ENCODE measurements at places on chromosomes 2 and 18. TPM values are rescaled to one million over a fixed set of nuclear protein-coding genes. Genes with fewer than 3 reads are reported as not detected.

- H3K4me3 ChIP-seq, result no peak overlapping the region
- H3K4me1 ChIP-seq, result no peaks in the 10 kb centered on the region
- no peak for DNase-seq
- H3K36me3 ChIP-seq, result no peaks in the 10 kb centered on the region
- H3K27me3 ChIP-seq, result no peaks in the 10 kb centered on the region
- H3K27ac ChIP-seq, result no peak overlapping the region
Measured at GRCh38 chr2:57204364-57204763, 842.2 kb upstream of the VRK2 start.

DNA sequence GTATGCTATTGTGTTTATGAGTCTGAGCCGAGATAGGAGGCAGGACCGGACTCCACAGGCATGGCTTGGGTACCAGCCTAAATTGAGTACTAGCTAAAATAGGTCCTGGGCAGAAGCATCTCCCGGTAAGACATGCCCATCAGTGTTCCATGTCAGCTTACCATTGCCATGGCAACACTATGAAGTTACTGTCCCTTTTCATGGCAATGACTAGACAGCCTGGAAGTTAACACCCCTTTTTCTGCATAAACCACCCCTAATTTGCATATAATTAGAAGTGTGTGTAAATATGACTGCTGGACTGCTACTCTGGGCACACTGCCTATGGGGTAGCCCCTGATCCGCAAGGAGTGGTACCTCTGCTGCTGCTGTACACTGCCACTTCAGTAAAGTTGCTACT, 1005.1 kb upstream of the FAM98A start:
- H3K27ac ChIP-seq, result no peak overlapping the region
- no peaks in the 10 kb centered on the region for H3K4me1 ChIP-seq
- DNase-seq, result no peak
- H3K27me3 ChIP-seq, result no peaks in the 10 kb centered on the region
- H3K4me3 ChIP-seq, result no peak overlapping the region
- no peaks in the 10 kb centered on the region for H3K36me3 ChIP-seq

DNA sequence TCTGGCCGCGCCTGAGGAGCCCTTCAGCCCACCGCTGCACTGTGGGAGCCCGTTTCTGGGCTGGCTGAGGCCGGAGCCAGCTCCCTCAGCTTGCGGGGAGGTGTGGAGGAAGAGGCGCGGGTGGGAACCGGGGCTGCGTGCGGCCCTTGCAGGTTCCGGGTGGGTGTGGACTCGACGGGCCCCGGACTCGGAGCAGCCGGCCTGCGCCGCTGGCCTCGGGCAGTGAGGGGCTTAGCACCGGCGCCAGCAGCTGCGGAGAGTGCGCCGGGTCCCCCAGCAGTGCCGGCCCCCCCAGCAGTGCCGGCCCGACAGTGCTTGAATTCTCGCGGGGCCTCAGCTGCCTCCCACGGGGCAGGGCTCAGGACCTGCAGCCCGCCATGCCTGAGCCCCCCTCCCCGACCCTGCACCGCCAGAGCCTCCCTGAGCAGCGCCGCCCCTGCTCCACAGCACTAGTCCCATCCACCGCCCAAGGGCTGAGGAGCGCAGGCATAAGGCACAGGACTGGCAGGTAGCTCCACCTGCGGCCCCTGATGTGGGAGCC, 534.2 kb downstream of the ZNF804A start:
- no peak overlapping the region for H3K4me3 ChIP-seq
- no peaks in the 10 kb centered on the region for H3K27me3 ChIP-seq
- no peak overlapping the region for H3K27ac ChIP-seq
- no peaks in the 10 kb centered on the region for H3K4me1 ChIP-seq

GRCh38 chr2:214294426-214294825, 116.4 kb upstream of the VWC2L start:
- DNase-seq, result no peak
- no peak overlapping the region for H3K27ac ChIP-seq
- no peaks in the 10 kb centered on the region for H3K36me3 ChIP-seq
- no peak overlapping the region for H3K4me3 ChIP-seq
- no peaks in the 10 kb centered on the region for H3K27me3 ChIP-seq
- no peaks in the 10 kb centered on the region for H3K4me1 ChIP-seq

DNA sequence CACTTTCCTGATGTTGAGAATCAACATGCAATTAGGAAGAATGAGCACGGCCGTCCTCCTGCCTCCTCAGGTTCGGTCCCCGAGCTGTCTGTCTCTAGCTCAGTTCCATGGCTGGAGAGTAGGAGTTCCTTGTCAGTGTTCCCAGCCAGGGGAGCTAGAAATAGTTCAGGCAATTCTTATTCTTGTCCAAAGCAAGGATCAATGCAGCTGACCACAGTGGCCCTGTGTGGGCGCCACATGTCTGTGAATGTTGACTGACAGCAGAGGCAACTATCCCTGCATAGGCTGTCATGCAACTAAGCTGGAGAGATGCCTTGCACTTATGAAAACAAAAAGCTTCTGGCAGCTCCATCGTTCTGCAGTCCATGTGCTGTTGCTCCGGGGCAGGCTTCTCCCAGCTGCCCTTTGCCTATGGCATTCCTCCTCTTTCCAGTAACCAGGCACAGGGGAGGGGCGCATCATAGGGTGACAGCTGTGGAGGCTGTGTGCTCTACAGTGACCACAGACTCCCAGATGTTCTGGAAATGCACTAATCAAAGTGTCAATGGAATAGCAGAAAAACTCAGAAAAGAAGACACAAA, 58.7 kb downstream of the PDCL3 start:
- H3K36me3 ChIP-seq, result no peaks in the 10 kb centered on the region
- no peak overlapping the region for H3K4me3 ChIP-seq
- DNase-seq, result no peak
- no peaks in the 10 kb centered on the region for H3K4me1 ChIP-seq

DNA sequence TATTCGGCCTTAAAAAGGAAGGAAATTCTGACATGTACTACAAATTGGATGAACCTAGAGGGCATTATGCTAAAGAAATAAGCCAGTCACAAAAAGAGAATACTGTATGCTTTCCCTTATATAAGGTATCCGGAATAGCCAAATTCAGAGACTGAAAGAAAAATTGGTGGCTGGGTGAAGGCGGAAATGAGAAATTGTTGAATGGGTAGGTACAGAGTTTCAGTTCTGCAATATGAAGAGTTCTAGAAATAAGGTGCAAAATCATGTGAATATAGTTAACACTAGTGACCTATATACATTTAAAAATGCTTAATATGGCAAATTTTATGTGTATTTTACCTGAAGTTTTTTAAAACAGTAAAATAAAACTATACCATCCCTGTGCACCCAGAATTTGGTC, 43.1 kb downstream of the RMP24 start:
- H3K27me3 ChIP-seq, result no peaks in the 10 kb centered on the region
- no peak overlapping the region for H3K4me3 ChIP-seq
- no peak for DNase-seq
- no peak overlapping the region for H3K27ac ChIP-seq

- H3K4me1 ChIP-seq, result no peaks in the 10 kb centered on the region
- H3K27me3 ChIP-seq, result no peaks in the 10 kb centered on the region
- H3K4me3 ChIP-seq, result no peak overlapping the region
- no peaks in the 10 kb centered on the region for H3K36me3 ChIP-seq
- no peak overlapping the region for H3K27ac ChIP-seq
Measured at GRCh38 chr2:150607390-150607811, 119.9 kb upstream of the RND3 start.

GRCh38 chr18:77763530-77764145, 514.0 kb downstream of the GALR1 start:
- peaks cover 3% of the 10 kb centered on the region for H3K27me3 ChIP-seq
- no peaks in the 10 kb centered on the region for H3K36me3 ChIP-seq
- H3K4me1 ChIP-seq, result no peaks in the 10 kb centered on the region
- H3K4me3 ChIP-seq, result no peak overlapping the region

DNA sequence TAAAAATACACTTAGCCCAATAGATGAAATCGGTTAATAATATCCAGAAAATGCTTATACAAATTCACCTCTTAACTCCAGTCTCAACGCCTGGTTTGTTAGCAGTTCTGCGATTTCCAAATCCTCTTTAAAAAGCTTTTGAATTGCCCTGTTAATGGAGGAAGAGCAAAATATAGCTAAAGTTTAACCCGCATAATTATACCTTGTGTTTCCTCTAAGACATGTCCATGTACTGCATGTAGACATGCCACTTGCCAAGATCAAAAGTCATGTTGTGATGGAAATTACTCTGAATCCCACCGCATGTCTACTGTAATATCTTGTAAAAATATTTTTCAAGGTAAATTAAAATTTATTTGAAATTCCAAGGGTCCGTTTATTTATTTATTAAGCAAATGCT, 291.2 kb upstream of the LRP1B start:
- no peak overlapping the region for H3K4me3 ChIP-seq
- H3K36me3 ChIP-seq, result no peaks in the 10 kb centered on the region
- H3K27ac ChIP-seq, result no peak overlapping the region
- no peaks in the 10 kb centered on the region for H3K27me3 ChIP-seq

- no peaks in the 10 kb centered on the region for H3K36me3 ChIP-seq
- no peak for DNase-seq
- no peaks in the 10 kb centered on the region for H3K27me3 ChIP-seq
- H3K4me1 ChIP-seq, result no peaks in the 10 kb centered on the region
Measured at GRCh38 chr18:44526705-44527415, 153.8 kb upstream of the SETBP1 start.

DNA sequence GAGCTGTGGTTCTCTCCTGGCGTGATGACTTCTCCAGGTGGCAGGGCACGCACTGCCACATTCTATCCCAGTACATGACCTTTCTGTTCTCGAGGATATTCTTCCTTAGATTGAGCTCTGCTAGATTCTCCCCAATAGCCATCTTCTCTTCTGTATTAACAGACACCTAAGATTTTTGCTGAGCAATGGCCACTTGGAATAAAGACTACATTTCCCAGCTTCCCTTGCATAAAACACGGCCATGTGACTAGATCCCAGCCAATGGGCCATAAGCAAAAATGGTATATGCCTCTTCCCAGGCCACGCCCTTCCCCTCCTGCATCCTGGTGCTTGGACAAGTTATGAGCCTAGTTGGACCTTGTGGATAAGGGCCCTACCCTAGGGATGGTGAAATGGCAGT, 82.1 kb downstream of the EIF2AK3 start:
- no peak overlapping the region for H3K27ac ChIP-seq
- no peak for DNase-seq
- no peaks in the 10 kb centered on the region for H3K4me1 ChIP-seq

Gene ADCYAP1
- 2.2 TPM for total RNA-seq

Gene GCC2
- 37.5 TPM for total RNA-seq

Gene SP140
- total RNA-seq, result 0.51 TPM

Gene FLACC1
- total RNA-seq, result 0.27 TPM

Gene ABCG8
- not detected for total RNA-seq

All from prostate gland (tissue), 2 donors.